ENCODE measurements at places on chromosomes 16 and 17. TPM values are rescaled to one million over a fixed set of nuclear protein-coding genes. Genes with fewer than 3 reads are reported as not detected.

CLDN9 gene
- polyA plus RNA-seq, result 2.7 TPM

NR1D1 gene
- 25.1 TPM for polyA plus RNA-seq

- DNase-seq, result no peak
Observed at GRCh38 chr16:79303959-79304387, 296.6 kb downstream of the MAF start.

KRT222 gene
- polyA plus RNA-seq, result 5.1 TPM

DNA sequence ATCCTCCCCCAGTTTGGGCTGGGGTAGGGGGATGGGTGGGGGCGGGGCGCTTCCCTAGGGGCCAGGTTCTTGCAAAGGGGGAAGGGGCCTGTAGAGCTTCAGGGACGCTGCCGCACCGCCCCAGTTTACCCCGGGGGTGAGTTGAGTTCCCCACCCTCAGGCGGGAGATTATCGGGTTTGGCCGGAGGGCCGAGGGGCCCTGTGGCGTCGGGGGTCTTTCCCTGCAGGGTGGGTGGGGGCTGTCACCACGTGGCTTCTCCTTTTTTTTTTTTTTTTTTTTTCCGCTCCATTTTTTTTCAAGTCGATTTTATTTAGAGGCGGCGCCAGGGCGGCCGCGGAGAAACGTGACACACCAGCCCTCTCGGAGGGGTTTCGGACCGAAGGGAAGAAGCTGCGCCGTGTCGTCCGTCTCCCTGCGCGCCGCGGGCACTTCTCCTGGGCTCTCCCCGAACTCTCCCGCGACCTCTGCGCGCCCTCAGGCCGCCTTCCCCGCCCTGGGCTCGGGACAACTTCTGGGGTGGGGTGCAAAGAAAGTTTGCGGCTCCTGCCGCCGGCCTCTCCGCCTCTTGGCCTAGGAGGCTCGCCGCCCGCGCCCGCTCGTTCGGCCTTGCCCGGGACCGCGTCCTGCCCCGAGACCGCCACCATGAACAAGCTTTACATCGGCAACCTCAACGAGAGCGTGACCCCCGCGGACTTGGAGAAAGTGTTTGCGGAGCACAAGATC, at the start of gene IGF2BP1:
TSS of gene IGF2BP1 (plus strand) at position 283 of the 724 bp plus-strand sequence. CDS start at position 644, 361 bp downstream.
- DNase-seq, result peak; percentile 81

SEPTIN12 gene
- polyA plus RNA-seq, result not detected

GRCh38 chr17:32631341-32632096, 144.7 kb downstream of the CDK5R1 start:
- no peak for DNase-seq

GRCh38 chr16:31513884-31514283, 5.7 kb upstream of the RUSF1 start:
- DNase-seq, result no peak

DNA sequence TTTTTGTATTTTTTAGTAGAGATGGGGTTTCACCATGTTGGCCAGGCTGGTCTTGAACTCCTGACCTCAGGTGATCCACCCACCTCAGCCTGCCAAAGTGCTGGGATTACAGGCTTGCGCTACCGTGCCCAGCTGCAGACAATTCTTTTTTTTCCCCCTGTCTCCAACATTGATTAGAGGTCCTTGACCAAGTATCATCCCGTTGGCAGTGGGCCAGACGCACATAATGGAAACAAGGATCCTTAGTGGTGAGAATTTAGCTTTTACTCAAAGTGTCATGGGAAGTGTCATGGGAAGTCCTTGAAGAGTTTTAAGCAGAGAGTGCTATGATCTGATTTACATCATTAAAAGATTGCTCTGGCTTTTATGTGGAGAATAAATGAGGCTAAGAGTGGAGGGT, 2.1 kb upstream of the FBXO47 start:
- no peak for DNase-seq

GRCh38 chr17:43952351-43952723, 1.4 kb downstream of the PYY start:
- no peak for DNase-seq

C16orf96 gene
- polyA plus RNA-seq, result not detected

VAT1L gene
- 2.7 TPM for polyA plus RNA-seq

- DNase-seq, result no peak
Observed at GRCh38 chr17:31389657-31390381, 1.7 kb upstream of the RAB11FIP4 start.

COG8 gene
- polyA plus RNA-seq, result 13.0 TPM

- peak; percentile 95 for DNase-seq
Observed at GRCh38 chr17:57086069-57086930, 1.3 kb downstream of the AKAP1 start.

DNA sequence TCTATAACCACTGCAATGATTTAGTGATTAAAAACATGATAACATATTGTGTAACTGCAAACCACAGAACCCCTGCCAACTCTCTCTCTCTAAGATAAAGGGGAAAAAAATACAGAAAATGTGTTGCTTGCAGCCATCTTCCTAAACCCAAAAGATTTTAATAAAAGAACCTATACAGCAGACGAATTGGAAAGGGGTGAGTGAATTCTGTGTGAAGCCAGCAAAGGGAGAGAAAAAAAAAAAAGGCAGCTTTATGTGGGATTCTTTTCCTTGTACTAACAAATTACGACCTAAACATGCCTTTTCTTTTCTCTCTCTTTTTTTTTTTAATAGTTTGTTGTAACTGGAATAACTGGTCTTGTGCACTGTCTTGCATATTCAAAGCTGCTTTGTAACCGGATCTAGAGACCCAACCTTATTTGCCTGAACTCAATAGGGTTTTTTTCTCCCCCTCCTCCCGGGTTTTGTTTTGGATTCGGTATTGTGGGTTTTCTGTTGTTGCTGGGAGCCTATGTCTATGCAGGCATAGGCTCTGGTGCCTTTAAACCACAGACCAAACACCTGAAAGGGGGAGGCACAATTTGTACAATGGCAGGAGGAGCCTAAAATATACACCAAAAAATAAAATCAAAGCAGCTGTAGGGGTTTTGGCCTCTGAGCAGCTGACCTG, 7.0 kb upstream of the ZFHX3 start:
- DNase-seq, result peak; percentile 72

- DNase-seq, result no peak
Observed at GRCh38 chr17:9702482-9702881, 57.2 kb downstream of the USP43 start.

TBC1D3L gene
- 39.4 TPM for polyA plus RNA-seq

CLEC18C gene
- not detected for polyA plus RNA-seq

- DNase-seq, result no peak
Observed at GRCh38 chr17:49195751-49196150, 14.6 kb downstream of the GNGT2 start.

NPB gene
- polyA plus RNA-seq, result 0.54 TPM

- DNase-seq, result peak; percentile 3
Observed at GRCh38 chr16:59192551-59193199, 458.6 kb upstream of the GOT2 start.

DNA sequence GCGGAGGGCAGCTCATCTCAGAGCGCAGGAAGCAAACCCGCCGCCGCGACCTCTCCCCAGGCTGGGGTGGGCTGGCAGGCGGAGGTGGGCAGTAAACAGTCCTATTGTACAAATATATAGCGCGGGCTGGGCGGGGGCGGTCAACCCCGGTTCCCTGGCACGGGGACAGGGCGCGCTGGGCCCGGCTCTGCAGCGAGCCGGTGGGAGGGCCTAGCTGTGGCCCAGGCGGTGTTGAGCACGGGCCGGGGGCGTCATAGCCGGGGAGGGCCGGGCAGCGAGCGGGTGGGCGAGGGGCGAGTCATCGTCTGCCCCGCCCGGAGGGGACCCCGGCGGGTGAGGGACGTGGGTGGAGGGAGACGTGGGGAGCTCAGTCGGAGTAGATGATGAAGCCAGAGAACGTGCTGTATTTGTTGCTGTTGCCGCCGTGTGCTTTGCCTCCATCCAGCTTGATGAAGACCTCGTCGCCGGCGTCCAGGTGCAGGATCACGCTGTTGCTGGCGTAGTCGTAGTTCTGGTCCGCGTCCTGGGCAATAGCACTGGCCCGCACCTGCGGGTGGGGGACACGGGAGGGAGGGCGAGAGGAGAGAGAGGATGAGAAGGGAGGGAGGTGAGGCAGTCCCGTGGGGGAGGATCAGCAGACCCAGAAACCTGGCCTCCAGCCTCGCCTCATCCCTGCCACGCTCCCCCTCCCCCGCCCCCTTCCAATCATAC, 8.1 kb downstream of the C1QL1 start:
- no peak for DNase-seq

- no peak for DNase-seq
Observed at GRCh38 chr17:76883744-76884525, 15.7 kb downstream of the MGAT5B start.

GRCh38 chr16:17105239-17105797, 365.4 kb downstream of the XYLT1 start:
- no peak for DNase-seq

DRC3 gene
- not detected for polyA plus RNA-seq

- no peak for DNase-seq
Observed at GRCh38 chr17:38864636-38865398, 5.0 kb upstream of the LASP1 start.

GRCh38 chr16:64962786-64963185, 159.1 kb downstream of the CDH11 start:
- no peak for DNase-seq

All from small intestine (tissue), 16 donors.